Right atrium auricular region (tissue), 2 donors: ENCODE measurements at places on chromosomes 7 and 10.

- H3K27me3 ChIP-seq: no peaks in the 10 kb centered on the region
- DNase-seq: peak; percentile 30
- H3K27ac ChIP-seq: peak overlapping the region; percentile 80
- peaks cover 41% of the 10 kb centered on the region for H3K4me1 ChIP-seq
These were observed 216.8 kb upstream of the ZNF32 start for GRCh38 chr10:43865265-43866135.

DNA sequence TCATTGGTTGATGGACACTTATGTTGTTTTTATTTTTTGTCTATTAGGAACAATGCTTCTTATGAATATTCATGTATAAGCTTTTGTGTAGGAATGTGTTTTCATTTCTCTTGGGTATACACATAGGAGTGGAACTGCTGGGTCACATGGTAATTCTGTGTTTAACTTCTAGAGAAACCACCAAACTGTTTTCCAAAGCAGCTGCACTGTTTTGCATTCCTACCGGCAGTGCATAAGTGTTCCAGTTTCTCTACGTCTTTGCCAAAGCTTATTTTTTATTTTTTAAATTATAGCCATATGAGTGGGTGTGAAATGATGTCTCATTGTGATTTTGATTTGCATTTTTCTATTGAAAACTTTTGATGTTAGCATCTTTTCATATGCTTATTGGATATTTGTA is 51.3 kb downstream of the ADK start:
- H3K27me3 ChIP-seq: no peaks in the 10 kb centered on the region
- H3K27ac ChIP-seq: no peak overlapping the region
- no peak for DNase-seq
- no peaks in the 10 kb centered on the region for H3K4me1 ChIP-seq
- H3K4me3 ChIP-seq: no peak overlapping the region

- H3K27me3 ChIP-seq: no peaks in the 10 kb centered on the region
- no peak for DNase-seq
- no peak overlapping the region for H3K4me3 ChIP-seq
- no peak overlapping the region for H3K27ac ChIP-seq
These were observed 27.0 kb downstream of the AUTS2 start for GRCh38 chr7:69625238-69625637.

- no peak for DNase-seq
- H3K27ac ChIP-seq: no peak overlapping the region
- peaks cover 12% of the 10 kb centered on the region for H3K36me3 ChIP-seq
- no peaks in the 10 kb centered on the region for H3K4me1 ChIP-seq
These were observed 49.1 kb downstream of the STAM start for GRCh38 chr10:17693009-17693408.

DNA sequence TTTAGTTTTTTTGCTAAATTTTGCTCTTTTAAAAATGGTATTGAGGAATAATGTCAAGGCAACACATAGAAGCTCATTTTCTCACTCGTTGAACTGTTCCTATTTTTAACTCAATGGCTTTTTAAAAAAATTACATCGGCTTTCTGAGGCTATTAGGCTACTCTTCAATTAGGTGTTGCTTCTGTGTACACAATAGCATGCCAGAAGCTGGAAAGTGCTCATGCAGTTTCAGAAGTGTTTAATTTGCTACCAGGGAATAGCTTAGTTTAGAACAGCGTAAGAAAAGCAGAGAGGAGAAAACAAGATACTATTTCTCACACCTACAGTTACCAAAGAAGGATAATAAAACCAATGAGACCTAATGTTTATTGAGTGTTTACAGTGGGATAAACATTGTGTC is 157.4 kb downstream of the NXPH1 start:
- no peak overlapping the region for H3K4me3 ChIP-seq
- no peaks in the 10 kb centered on the region for H3K36me3 ChIP-seq
- DNase-seq: no peak
- H3K27ac ChIP-seq: no peak overlapping the region
- no peaks in the 10 kb centered on the region for H3K27me3 ChIP-seq

DNA sequence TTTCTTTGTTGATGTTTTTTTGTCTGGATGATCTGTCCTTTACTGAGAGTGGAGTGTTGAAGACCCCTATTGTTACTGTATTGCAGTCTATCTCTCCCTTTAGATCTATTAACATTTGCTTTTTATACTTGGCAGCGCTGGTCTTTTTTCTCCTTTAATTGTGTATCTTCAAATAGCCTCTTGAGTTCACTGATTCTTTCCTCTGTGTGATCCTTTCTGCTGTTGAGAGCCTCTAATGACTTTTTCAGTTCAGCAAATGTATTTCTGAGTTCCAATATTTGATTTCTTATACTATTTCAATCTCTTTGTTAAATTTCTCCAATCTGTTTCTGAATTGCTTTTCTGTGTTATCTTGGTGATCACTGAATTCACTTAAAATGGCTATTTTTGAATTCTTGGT is 15.4 kb downstream of the R3HCC1L start:
- DNase-seq: no peak
- no peaks in the 10 kb centered on the region for H3K27me3 ChIP-seq
- no peak overlapping the region for H3K27ac ChIP-seq
- H3K4me3 ChIP-seq: no peak overlapping the region

DNA sequence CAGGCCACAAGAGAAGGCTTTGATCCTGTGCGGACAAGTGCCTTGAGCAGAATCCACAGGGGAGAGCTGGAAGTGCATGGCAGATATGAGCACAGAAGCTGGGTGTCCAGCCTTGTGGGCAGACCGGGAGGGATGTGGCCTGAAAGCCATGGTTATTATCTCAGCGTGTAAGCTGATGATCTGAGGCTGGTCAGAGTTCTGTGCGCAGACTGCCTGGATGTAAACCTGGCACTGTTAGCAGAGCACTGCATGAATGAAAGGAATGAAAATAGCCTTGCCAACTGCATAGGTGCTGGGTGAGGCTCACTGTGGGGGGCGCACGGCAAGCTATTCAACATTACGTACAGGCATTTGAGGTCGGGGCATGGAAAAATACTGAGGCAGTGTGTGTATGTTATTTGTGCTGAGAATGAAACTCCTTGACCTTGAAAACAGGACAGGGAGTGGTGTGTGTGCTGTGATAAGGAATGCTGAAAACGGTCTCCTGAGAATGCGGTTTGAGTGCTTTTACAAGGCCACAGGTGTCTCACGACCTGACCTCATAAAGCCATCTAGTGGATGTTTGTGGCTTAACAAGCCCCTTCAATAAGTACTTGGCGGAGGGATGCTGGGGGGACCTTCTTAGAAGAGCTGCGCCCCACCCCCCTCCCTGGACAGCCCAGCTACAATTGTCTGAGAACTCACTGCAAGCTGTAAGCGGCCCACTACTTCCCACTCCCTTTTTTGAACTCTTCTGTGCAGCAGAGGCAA is 18.7 kb downstream of the AKR1C1 start:
- no peaks in the 10 kb centered on the region for H3K4me1 ChIP-seq
- no peaks in the 10 kb centered on the region for H3K27me3 ChIP-seq
- peak; percentile 70 for DNase-seq
- H3K27ac ChIP-seq: peak overlapping the region; percentile 53

DNA sequence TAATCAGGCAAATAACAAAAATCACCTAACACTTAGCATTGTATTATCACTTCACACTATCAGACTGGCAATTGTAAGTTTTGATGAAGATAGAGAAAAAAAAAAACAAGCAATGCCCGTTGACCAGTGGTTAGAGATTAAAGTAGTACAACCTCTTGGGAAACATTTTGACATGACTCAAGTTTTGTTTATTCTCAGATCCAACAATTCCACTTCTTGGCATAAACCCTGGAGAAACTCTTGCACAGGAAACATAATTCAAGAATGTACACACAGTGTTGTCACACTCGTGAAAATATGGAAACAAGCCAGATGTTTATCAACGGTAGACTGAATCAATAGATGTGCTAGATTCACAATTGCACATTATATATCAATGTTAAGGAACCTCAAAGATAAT is 37.2 kb downstream of the FRMD4A start:
- no peak overlapping the region for H3K4me3 ChIP-seq
- DNase-seq: no peak
- H3K4me1 ChIP-seq: peaks cover 13% of the 10 kb centered on the region
- no peak overlapping the region for H3K27ac ChIP-seq

DNA sequence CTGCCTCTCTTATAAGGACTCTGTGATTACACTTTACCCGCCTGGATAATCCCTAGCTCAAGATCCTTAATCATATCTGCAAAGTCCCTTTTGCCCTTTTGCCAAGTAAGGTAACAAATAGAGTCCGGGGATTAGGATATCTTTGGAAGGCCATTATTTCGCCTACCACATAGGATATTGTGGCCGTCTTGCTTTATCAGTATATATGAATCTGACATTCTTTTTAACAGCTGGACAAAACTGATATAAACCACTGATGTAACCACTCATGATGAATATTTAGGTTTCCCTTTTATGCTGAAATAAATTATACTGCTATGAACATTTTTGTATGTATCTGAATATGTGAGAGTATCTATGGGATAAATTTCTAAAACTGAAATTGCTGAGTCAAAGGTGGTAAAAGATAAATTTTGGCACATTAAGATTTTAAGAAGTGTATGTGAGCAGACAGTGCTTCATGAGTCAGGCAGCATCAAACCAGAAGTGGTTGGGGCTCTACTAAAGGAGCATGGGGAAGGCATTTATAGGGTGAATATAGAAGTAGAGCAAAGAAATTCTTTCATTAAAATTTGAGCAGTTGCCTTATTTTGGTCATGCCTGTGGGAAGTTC is 44.7 kb downstream of the AVL9 start:
- H3K36me3 ChIP-seq: peaks cover 13% of the 10 kb centered on the region
- no peak for DNase-seq
- no peak overlapping the region for H3K27ac ChIP-seq
- H3K27me3 ChIP-seq: no peaks in the 10 kb centered on the region
- H3K4me3 ChIP-seq: no peak overlapping the region

- no peak overlapping the region for H3K27ac ChIP-seq
- no peaks in the 10 kb centered on the region for H3K27me3 ChIP-seq
- H3K4me1 ChIP-seq: peaks cover 12% of the 10 kb centered on the region
- H3K4me3 ChIP-seq: no peak overlapping the region
- H3K36me3 ChIP-seq: no peaks in the 10 kb centered on the region
These were observed 165.5 kb downstream of the FAM107B start for GRCh38 chr10:14609178-14609577.

DNA sequence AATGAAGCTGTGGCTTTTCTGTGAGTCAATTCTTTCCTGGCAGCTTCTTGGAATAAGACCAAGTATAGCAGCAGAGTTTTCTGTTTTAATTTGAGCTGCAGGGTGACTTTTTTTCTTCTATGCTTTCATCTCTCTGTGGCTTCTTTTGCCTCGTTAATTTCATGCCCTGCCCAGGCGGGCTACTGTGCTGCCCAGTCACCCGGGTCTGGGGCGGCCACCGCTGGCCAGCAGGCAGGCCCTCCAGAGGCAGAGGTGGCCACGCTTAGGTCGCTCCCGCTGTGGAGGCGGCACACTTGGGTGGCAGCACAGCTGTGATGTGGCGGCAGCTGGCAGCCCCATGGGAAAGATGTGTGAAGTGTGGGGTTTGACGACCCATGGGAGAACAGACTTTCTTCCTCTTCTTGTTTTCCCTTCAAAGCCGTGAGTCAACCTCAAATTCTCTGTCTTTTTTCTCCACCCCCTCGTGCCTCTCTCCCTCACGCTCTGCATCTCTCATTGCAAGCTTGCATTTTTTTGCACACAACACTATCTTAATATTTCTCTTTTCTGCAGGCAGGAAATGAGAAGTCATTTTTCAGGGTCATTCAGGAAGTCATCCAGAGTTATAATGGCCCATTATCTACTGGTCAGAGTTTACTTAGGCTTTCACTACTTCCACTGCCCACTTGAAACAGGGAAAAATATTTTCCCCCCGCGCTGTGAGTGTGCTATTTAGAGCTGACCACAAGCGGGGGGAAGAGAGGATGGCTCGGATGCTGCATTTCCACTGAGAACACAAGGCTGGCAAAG is 67.8 kb downstream of the EGFR start:
- DNase-seq: no peak
- no peaks in the 10 kb centered on the region for H3K27me3 ChIP-seq
- peak overlapping the region; percentile 84 for H3K27ac ChIP-seq
- no peak overlapping the region for H3K4me3 ChIP-seq
- H3K36me3 ChIP-seq: no peaks in the 10 kb centered on the region

DNA sequence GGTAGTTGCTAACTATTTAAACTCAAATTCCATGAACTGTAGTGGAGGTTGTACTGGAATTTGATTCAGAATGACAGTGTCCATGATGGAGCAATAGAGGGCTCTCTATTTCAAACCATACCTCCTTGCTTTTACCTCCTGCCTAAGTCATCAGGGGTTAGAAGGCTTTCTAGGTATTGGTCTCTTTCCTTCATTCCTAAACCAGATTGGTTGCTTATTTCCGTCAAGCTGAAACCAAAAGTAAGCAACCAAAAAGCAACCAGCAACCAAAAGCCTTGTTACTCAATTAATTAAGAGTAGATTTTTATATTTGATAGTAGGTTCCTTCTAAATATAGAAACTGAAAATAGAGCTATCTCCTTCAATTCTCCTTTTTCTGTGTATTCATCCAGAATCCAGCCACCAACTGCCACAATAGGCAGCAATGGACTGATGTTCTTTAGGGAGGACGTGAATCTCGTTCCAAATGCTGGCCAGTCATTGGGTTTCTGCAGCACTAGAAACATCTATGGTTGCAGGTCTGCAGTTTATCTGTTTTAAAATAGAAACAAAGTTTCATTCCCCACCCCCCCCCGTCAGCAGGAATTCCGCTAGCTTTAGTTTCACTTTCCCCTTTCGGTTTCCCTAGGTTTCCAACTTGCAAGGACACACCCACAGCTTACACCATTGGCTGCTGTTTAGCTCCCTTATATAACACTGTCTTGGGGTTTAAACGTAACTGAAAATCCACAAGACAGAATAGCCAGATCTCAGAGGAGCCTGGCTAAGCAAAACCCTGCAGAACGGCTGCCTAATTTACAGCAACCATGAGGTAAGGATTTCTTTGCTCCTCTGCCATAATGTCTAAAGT is at the start of gene IFIT1:
IFIT1 (plus strand) TSS at position 717 of the 850 bp plus-strand sequence; CDS start at position 807, 90 bp downstream.
- H3K36me3 ChIP-seq: no peaks in the 10 kb centered on the region
- peaks cover 45% of the 10 kb centered on the region for H3K4me1 ChIP-seq
- H3K27me3 ChIP-seq: no peaks in the 10 kb centered on the region
- H3K4me3 ChIP-seq: peak within 1 kb of the TSS; percentile 57
- peak within 1 kb of the TSS; percentile 85 for H3K27ac ChIP-seq
- peak; percentile 67 for DNase-seq

- DNase-seq: no peak
- H3K4me1 ChIP-seq: no peaks in the 10 kb centered on the region
- H3K36me3 ChIP-seq: no peaks in the 10 kb centered on the region
- no peak overlapping the region for H3K4me3 ChIP-seq
- no peak overlapping the region for H3K27ac ChIP-seq
These were observed 548.3 kb downstream of the SORCS3 start for GRCh38 chr10:105189463-105189800.

- no peak overlapping the region for H3K4me3 ChIP-seq
- no peaks in the 10 kb centered on the region for H3K36me3 ChIP-seq
- H3K27ac ChIP-seq: no peak overlapping the region
- DNase-seq: no peak
These were observed 11.6 kb downstream of the GATA3 start for GRCh38 chr10:8066124-8066523.
